ENCODE measurements at places on chromosomes 6 and 20.
A peak's percentile ranks its signal among the peaks of the same experiment; 100 is the strongest.

DNA sequence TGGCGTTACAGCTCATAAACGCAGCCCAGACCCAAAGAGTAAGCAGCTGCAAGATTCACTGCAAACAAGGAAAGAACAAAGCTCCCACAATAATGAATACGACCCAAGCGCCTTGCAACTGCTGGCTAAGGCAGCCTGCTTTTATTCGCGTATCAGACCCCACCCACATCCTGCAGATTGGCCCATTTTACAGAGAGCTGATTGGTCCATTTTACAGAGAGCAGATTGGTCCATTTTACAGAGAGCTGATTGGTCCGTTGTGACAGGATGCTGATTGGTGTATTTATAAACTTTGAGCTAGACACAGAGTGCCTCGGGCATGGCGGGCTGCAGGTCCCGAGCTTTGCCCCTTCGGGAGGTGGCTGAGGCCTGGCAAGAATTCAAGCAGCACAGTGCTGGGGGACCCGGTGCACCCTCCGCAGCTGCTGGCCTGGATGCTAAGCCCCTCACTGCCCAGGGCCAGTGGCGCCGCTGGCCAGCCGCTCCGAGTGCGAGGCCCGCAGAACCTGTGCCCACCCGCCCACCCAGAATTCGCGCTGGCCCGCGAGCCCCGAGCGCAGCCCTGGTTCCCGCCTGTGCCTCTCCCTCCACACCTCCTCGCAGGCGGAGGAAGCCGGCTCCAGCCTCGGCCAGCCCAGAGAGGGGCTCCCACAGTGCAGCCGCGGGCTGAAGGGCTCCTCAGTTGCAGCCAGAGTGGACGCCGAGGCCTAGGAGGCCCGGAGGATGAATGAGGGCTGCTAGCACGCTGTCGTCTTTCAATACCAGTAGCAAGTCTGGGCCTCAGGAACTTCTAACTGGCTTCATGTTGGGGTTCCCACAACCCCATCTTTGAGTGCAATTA lies 11.2 kb upstream of the RPS10 start:
- no peak for DNase-seq

- DNase-seq = no peak
These were observed 9.1 kb downstream of the MTRF1L start for GRCh38 chr6:152993431-152993830.

DNA sequence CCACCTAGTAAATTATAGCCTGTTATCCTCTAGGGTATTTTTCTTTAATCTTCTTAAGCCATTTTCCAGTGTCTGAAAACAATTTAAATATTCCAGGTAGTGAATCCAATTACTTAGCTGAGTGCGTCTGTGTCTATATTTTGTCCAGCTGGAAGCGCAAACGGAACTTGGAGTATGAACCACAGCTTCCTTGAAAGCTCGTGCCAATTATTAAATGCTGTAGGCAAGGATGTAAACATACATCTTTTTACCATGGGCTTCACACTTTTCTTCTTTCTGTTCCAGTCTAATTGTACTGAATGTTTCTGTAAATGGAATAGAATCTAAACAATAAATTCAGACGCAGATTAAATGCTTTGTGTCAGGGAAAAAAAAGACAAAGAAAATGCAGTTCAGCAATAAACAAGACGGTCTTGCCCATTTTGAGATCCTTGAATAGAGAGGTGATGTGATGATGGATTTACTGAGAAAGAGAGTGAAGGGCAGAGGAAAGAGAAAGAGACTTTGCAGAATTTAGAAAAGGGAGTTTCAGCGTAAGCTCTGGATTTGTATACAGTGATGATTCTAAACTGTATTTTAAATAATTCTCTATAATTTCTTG lies 1.9 kb downstream of the PLCB1 start:
- DNase-seq = no peak

DNA sequence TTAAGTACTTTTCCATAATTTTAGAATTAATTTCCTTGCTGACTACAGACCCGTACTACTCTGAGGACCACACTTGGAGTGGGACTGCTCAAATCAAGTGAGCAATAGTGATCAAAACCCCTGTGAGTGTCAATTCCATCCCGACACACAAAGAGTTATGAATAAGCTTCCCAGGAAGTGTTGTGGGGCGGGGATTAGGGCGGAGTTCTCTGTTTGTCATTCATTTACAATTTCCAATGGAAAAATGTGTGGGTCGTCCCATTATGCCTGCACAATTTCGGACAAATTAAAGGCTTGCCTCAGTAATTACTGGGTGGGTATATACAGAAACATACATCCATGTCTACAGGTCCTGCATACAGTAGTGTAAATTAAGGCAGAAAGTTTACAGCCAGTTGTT lies 84.2 kb downstream of the ISM1 start:
- DNase-seq = no peak

DNA sequence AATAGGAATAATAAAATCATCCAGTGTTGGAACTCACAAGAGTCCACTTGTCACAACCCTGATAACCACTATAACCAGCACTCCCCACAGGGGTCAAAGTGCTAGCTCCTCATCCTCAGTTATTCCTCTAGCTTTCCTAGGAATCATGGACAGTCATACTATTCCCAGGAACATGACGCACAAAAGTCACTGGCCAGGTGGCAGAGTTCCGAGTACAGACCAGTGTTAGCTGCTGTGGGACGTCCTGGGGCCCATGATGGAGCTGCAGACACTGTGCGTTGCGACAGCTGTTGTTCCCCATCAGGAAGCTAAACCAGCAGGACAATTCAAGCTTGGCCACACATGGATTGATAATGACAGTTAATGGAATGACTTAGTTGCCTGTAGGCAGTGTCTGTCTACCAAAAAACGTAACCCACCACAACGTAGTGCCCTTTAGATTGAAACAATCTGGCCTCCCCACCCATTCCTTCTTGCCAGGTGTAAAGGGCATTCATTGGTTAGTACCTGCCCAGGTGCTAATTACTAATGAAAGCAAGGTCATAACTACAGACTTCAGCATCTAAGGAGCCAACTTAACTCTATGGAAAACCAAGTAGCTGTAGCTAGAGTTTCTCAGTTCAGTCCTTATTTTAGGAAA lies 17.4 kb downstream of the EZR start:
- no peak for DNase-seq

GRCh38 chr20:13694420-13695150 lies 55.9 kb upstream of the TASP1 start:
- no peak for DNase-seq

- no peak for DNase-seq
These were observed 2.9 kb downstream of the AVP start for GRCh38 chr20:3081641-3082040.

- DNase-seq = no peak
These were observed 26.3 kb downstream of the FAM110A start for GRCh38 chr20:859751-860231.

- DNase-seq = no peak
These were observed 1.4 kb downstream of the LTA start for GRCh38 chr6:31573239-31574105.

DNA sequence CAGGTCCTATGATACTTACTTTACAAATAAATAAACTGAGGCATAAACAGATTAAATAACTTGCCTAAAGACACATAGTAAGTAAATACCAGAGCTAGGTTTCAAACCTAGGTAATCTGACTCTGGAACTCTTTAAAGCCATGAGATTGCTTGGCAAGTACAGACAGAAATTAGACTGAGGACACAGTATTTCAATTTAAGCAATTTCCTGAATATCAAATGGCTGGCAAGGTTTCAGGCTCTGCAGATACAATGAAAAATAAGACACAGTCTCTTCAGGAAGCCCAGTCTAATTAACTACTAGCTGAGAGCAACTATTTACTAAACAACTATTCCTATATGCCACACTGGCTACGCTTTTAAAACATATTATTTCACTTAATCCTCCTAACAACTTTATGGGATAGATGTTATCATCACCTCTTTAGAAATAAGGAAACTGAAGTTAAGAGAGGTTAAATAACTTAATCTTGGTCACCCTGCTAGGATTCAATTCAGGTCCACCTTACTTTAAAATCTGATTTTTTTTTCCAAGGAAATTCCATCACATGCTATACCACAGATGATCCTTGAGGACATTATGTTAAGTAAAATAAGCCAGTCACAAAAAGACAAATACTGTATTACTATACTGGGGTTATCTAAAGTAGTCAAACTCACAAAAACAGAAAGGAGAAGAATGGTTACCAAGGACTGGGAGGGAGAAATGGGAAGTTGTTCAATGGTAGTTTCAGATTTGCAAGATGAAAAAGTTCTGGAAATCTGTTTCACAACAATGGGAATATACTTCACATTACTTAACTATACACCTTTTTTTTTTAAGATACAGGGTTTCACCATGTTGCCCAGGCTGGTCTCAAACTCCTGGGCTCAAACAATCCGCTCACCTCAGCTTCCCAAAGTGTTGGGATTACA lies 4.1 kb downstream of the TRPC4AP start:
- DNase-seq = no peak

- no peak for DNase-seq
These were observed 282.3 kb downstream of the TBC1D7 start for GRCh38 chr6:13046084-13046483.

- no peak for DNase-seq
These were observed 4.4 kb upstream of the HMGN3 start for GRCh38 chr6:79238919-79239318.

GRCh38 chr20:7691647-7692269 lies 248.5 kb downstream of the HAO1 start:
- DNase-seq = no peak

GRCh38 chr6:129507846-129508245 lies 202.1 kb downstream of the ARHGAP18 start:
- no peak for DNase-seq

GRCh38 chr6:3386374-3386857 lies 70.4 kb downstream of the SLC22A23 start:
- no peak for DNase-seq

DNA sequence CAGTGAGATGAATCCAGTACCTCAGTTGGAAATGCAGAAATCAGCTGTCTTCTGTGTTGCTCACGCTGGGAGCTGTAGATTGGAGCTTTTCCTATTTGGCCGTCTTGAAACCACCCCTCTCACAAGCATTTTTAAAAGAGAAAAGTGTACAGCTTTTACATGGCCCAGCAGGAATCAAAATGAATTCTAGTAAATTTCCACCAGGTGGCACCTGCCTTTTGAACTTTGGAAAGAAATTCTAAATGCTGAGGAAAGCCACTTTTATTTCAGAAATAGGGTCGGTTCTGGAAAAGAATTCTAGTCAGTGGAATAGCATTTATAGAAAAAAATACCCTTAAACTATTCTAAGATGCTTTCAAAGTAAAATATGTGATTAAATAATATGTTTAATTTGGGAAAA lies 647.8 kb downstream of the CD109 start:
- DNase-seq = no peak

DNA sequence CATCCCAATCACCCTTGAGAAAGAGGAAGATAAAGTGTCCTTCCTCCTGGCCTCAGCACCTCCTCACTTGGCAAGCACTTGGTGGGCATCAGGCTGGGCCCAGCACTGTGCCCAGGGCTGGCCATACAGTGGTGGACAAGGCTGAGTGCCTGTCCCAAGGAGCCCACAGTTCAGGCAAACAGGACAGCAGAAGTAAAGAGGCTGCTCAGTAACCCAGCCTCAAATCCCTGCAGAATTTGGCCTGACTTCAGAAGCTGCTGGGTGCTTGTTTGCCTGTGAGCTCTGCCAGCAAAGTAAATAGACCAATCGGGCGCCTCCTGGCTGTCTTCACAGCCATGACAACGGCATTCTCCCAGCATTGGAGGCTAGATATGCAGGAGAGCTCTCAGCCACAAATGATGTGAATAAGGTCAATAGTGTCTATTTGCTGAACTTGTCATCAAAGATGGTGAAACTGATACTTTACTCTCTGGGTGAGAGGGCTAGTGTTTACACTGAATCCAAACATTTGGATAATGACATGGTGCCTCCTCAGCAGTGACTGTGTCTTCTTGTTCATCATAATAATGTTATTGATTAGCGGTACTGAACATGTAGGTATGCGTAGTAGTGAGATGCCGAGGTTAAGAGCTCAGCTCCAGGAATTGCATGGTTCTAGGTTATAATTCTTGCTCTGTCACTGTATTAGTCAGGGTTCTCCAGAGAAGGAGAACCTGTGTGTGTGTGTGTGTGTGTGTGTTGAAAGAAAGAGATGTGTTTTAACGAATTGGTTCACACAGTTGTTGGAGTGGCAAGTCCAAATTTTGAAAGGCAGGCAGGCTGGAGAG lies 36.9 kb upstream of the FANCE start:
- peak; percentile 96 for DNase-seq

Measured in NCI-H2029 treated with DMSO at 0.1 percent for 48 hours (cell line).